Stimulated activated CD4-positive, alpha-beta T cell treated with anti-CD3 and anti-CD28 coated beads, Interleukin-1b, Interleukin-23, amount 100 ng/mL, for 1 hour (primary cell): ENCODE measurements at places on chromosomes 7 and 10.

DNA sequence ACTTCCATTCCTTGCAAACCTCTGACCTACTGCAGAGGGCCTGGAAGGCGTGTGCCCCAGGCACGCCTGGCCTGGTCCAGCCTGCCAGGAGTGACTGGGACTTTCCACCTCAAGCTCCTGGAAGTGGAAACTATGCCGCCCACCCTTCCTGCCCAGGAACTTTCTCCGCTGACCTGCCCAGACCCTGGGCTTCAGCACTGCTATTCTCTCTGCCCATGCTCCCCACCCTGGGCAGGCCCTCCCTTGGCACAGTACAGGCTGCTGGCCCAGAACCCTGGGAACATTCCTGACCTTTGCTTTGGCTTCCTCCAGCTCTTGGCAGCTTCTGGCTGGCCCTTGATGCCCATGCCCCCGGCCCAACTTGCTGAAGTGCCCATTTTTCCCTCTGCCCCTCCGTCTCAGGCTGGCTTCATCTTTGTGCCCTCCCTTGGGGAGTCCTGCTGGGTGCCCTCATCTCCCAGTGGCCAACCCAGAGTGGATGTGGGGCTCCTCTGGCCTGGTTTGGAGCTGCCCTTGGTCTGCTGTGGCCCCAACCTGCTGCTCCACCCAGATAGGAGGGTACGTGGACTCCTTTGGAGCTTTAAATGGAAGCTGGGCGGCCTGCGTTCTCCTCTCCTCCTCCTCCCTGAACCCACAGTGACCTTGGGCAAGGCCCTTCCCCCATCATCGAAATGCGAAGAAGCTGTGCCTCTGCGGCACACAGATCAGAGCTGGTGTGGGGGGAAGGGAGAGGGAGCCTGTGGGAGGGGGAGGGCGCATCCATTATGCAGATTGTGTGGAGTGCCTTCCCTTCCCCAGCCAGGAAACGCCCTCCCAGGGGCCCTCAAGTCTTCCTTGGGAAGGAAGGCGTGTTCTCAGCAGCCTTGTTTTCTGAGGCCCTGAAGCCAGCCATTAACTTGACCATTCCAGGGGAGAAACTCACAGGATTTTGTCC is 3.4 kb downstream of the MMRN2 start:
- no peak for DNase-seq

DNA sequence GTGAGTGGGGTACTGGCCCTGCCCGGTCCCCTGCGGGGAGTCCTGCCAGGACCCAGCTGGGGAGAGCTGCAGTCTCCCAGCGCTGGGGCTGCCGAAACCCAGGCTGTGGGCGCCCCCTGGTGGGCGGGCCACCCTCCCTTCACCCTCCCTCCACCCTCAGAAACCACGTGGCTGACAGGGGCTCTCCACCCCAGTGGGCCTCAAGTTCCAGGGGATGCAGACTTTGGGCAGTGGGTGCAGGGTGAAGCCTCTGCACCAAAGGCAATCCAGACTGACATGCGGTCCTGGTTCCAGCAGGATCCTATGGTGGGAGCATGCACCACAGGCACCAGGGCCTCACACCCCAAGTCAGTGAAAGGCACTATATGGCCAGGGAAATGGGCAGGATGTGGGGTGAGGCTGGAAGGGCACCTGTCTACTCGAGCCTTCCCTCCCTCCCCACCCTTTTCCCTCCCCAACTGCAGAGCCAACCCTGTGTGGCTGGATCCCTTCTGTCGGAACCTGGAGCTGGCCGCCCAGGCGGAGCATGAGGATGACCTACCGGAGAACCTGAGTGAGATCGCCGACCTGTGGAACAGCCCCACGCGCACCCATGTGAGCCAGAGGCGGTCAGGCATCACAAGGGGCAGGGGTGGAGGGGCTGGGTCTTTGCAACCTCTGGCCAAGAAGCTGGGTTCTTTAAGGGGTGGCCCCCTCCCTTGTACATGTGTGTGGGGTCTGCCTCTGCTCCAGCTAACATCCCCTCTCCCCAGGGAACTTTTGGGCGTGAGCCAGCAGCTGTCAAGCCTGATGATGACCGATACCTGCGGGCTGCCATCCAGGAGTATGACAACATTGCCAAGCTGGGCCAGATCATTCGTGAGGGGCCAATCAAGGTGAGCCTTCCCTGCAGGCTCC is 38.8 kb downstream of the PSAP start:
- peak; percentile 50 for DNase-seq

DNA sequence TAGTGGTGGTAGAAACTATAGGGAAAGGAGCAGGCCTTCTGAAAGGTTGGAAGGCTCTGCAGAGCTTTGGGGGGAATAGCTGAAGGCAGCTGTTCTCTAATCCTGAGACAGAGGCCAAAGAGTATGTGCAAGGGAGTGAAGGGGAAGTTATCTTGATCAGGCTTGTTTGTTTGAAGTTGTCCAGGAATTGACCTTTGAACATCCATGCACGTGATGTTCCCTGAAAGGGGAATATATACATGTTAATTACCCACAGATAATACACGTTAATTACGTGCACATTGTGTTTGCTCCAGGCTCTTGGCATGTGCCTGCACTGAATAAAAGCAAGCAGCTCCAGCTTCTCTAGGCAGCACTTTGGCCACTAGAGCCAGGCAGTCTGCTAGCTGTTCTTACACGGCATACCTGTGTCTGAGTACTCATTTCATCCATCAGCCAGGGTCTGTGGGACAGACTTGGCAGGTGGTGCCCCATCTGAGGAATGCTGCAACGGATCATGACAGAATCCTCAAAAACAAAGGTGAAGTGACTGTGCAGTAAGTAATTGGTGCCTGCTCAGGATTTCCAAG is 18.0 kb upstream of the STARD3NL start:
- DNase-seq = no peak

DNA sequence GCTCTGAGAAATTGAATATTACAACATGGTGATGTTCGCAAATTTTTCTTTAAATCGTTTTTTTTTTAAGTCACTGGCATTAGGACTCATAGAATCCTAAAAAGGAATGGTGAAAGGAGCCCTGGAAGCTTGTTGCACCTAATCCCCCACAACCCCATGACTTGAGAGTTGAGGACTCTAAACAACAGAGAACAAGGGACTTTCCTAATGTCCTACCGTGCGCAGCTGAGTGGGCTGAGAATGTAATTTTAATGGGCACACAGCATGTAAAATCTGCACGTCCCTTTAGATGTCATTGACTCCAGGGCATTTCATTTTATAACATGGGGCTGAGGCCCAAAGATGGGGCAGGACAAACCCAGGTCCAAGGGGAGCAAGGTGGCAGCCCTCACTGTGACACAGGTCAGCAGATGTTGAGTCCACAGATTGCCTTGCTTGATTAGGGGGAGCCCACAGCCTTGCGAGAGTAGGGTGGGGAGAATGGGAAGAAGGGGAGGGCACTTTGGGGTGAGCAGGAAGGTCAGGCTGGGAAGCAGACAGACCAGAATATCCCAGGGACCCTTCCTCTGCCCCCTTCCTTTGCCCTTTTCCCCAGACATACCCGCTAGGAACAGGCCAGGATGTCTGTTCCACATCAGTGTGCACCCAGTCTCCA is 208.4 kb upstream of the ZMIZ1 start:
- DNase-seq = no peak

DNA sequence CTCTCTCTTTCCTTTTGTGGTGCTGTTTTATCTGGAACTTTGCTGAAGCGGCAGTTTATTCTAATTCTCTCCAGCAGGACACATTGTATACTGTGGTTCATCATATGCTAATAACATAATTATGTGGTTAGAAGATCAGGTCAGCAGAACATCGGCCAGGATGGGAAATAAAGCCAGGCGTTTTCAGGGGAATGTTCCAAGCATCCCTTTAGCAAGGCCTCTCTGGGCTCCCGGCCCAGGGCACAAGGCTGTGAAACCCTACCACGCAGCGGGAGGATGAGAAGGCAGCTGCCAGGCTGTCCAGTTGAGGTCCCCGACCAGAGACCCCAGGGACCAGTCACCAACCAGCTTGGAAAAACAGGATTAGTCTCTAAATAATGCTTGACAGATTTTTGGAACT is 112.2 kb upstream of the GALNT17 start:
- DNase-seq = no peak

- no peak for DNase-seq
Observed at GRCh38 chr10:74728225-74728624, 98.2 kb upstream of the KAT6B start.

DNA sequence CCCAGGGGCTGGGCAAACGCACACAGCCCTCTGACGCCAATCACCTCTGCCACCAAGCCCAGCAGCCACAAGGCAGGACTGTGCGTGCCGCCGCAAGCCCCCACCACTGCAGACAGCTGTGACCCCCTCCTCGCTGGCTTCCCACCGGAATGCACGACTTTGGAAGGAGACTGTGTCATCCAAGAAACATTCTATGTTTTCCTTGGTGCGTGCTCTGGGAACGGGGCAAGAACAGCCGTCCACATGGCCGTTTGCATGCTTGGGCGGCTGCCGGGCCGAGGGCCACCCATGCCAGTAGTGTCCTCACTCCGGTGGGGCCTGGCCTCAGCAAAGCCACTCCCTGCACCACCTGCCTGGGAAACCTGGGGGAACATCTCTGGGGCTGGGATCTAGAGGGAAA is 17.6 kb upstream of the ELN start:
- no peak for DNase-seq

GRCh38 chr7:84238596-84238995 is 44.0 kb upstream of the SEMA3A start:
- DNase-seq = no peak

- no peak for DNase-seq
Observed at GRCh38 chr7:105584165-105584564, 2.9 kb upstream of the EFCAB10 start.

- DNase-seq = no peak
Observed at GRCh38 chr7:141014125-141014523, 628 bp downstream of the MRPS33 start.

DNA sequence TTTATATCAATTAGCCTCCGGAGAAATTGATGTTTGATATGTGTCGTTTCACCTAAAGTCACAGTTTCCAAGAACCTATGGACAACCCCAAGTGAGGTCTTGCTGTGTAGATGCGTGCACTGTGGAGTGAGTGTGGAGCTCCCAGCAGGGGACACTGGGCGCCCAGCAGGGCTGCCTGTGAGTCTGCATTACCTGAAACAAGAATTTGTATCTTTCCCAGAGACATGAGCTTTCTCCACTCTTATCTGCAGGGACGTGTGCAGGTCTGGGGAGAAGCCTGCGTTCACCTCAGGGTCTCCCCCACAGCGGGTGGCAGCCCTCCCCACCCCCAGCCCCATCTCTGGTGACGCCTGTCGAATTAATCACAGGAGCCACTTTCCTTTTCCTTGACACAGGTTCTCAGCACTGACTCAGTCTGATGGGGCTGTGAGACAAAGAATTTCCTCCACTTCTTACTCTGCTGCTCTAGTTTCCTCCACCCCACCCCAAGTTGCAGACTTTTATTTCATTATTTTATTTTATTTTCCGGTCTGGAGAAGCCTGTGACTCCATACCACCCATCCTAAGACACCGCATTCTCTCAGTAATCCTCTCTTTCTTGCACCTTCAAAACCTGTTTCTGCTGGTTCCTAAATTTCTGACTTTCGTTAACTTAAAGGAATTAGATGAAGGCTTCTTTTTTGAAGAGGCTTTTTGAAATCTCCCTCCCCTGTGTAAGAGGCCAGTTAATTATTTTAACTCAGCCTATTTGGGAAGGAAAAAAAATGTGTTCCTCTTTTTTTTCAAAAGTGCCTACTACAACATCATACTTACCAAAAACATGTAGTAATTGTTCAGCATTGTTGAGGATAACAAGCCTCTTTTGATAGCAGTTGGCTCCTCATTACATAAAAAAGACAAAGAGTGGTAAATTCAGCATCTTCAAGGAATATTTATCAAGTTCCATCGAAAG is 17.0 kb upstream of the INSIG1 start:
- DNase-seq = no peak
